Activated CD8-positive, alpha-beta memory T cell treated with anti-CD3 and anti-CD28 coated beads, Interleukin-2, amount 10 ng/mL, durations not matched to agents 7 days and 5 days (primary cell): ENCODE measurements at places on chromosomes 11 and 22.

GRCh38 chr11:129102225-129102624, 89.9 kb downstream of the ARHGAP32 start:
- H3K4me1 ChIP-seq: no peaks in the 10 kb centered on the region
- no peaks in the 10 kb centered on the region for H3K27me3 ChIP-seq
- no peak overlapping the region for H3K4me3 ChIP-seq
- H3K27ac ChIP-seq: no peak overlapping the region
- DNase-seq: no peak

GRCh38 chr11:34234086-34234740, 123.6 kb downstream of the ABTB2 start:
- peak; percentile 86 for DNase-seq
- peak overlapping the region; percentile 80 for H3K27ac ChIP-seq
- no peak overlapping the region for H3K4me3 ChIP-seq
- H3K27me3 ChIP-seq: peaks cover 24% of the 10 kb centered on the region
- H3K4me1 ChIP-seq: peaks cover 45% of the 10 kb centered on the region

GRCh38 chr11:130677486-130678153, 229.2 kb downstream of the ADAMTS15 start:
- H3K36me3 ChIP-seq: no peaks in the 10 kb centered on the region
- no peak overlapping the region for H3K27ac ChIP-seq

DNA sequence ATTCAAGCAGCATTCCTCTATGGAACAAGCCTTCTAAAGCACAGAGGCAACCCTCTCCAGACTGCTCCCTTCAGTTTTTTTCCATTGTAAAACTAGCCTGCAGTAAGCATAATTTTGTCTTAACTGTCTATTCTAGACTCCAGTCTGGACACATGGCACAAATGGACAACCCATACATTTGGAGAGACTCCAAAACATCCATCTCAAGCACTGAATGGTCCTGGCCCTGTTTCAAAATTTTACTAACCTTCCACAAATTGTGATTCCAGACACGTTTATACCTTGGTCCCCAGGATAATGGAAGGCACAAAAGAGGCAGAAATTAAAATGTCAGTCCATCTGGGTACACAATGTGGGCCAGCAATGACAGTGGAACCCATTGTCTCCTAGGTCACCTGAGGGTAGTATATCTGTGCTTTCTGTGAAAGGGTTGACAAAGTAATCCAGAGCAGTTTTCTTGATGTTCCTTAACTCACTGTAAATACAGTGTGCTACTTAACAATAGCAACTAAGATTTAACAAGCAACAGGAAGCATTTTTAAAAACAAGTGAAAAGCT, 16.2 kb upstream of the SESN3 start:
- no peak overlapping the region for H3K4me3 ChIP-seq
- DNase-seq: no peak
- H3K27ac ChIP-seq: no peak overlapping the region
- peaks cover 3% of the 10 kb centered on the region for H3K27me3 ChIP-seq

GRCh38 chr11:78783846-78784245, 209.2 kb upstream of the NARS2 start:
- H3K4me3 ChIP-seq: no peak overlapping the region
- H3K27ac ChIP-seq: no peak overlapping the region
- no peaks in the 10 kb centered on the region for H3K4me1 ChIP-seq
- peaks cover 19% of the 10 kb centered on the region for H3K27me3 ChIP-seq

DNA sequence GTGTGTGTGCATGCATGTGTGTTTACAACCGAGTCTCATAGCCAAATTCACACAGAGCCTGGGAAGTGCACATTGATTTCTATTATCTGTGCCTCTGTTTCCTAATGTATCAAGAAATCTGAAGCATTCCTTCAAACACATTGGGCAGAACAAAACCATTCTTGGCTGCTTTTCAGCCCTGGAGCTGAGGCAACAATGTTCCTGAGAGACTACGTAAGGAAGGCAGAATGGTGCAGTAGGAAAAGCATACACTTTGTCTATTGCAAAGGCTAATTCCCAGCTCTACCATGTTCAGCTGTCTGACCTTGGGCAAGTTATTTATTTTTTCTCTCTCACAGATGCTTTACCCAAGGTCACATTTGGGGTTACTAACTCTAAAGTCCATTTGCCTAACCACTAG, 575.5 kb downstream of the SOX6 start:
- no peaks in the 10 kb centered on the region for H3K4me1 ChIP-seq
- DNase-seq: no peak
- H3K36me3 ChIP-seq: no peaks in the 10 kb centered on the region
- no peaks in the 10 kb centered on the region for H3K27me3 ChIP-seq

DNA sequence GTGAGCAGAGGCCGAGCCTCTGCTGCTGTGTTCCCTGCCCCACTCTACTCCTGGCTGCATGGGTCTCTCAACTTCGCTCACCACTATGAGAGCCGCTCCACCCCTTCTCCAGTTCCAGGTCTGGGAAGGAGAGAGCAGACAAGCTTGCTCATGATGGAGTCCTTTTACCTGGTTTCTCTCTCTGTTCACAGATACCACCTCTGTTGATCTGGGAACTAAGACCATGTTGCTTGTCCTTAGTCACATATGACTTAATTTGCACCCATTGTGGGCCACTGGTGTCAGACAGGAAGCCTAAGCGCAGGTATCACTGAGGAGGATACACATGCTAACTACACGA, 26.8 kb downstream of the MCM5 start:
- H3K36me3 ChIP-seq: peaks cover 55% of the 10 kb centered on the region
- H3K4me1 ChIP-seq: peaks cover 6% of the 10 kb centered on the region
- no peak overlapping the region for H3K4me3 ChIP-seq
- DNase-seq: no peak
- no peaks in the 10 kb centered on the region for H3K27me3 ChIP-seq
- peak overlapping the region; percentile 52 for H3K27ac ChIP-seq

- no peak for DNase-seq
- peaks cover 9% of the 10 kb centered on the region for H3K4me1 ChIP-seq
- no peak overlapping the region for H3K4me3 ChIP-seq
- no peaks in the 10 kb centered on the region for H3K27me3 ChIP-seq
These were observed 12.4 kb downstream of the C1QTNF6 start for GRCh38 chr22:37175414-37176281.

DNA sequence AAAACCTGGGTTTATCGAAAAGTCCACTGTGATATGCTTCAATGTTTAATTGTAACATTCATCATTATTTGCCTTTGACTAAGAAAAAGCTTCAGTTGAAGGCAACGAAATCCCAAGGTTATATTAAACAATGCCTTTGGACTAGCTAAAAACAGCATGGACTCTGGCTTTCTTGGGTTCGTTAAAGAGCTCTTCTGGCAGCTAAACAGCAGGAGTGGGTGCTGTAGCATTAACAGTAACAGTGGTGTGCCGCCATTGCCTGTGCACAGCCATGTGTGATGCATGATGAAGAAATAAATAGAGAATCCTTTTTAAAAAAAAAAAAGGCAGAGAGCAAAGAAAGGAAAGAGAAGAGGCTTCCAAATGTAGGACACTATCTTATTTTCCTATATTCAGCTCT, 406.6 kb upstream of the FAT3 start:
- no peak overlapping the region for H3K4me3 ChIP-seq
- DNase-seq: no peak
- H3K27ac ChIP-seq: no peak overlapping the region
- no peaks in the 10 kb centered on the region for H3K36me3 ChIP-seq
- no peaks in the 10 kb centered on the region for H3K4me1 ChIP-seq

- H3K4me1 ChIP-seq: no peaks in the 10 kb centered on the region
- no peaks in the 10 kb centered on the region for H3K36me3 ChIP-seq
- no peak for DNase-seq
- H3K27ac ChIP-seq: no peak overlapping the region
- peaks cover 11% of the 10 kb centered on the region for H3K27me3 ChIP-seq
- no peak overlapping the region for H3K4me3 ChIP-seq
These were observed 80.9 kb downstream of the TIMP3 start for GRCh38 chr22:32882360-32882755.

GRCh38 chr11:133896028-133896427, 50.7 kb upstream of the SPATA19 start:
- no peaks in the 10 kb centered on the region for H3K27me3 ChIP-seq
- H3K36me3 ChIP-seq: peaks cover 2% of the 10 kb centered on the region
- H3K4me1 ChIP-seq: peaks cover 8% of the 10 kb centered on the region
- no peak overlapping the region for H3K4me3 ChIP-seq
- no peak overlapping the region for H3K27ac ChIP-seq

GRCh38 chr11:10208131-10208575, 85.9 kb downstream of the SBF2 start:
- no peak overlapping the region for H3K27ac ChIP-seq
- no peaks in the 10 kb centered on the region for H3K4me1 ChIP-seq
- no peak overlapping the region for H3K4me3 ChIP-seq
- peaks cover 5% of the 10 kb centered on the region for H3K36me3 ChIP-seq

- H3K27me3 ChIP-seq: no peaks in the 10 kb centered on the region
- peaks cover 53% of the 10 kb centered on the region for H3K4me1 ChIP-seq
- peaks cover 83% of the 10 kb centered on the region for H3K36me3 ChIP-seq
- no peak for DNase-seq
- no peak overlapping the region for H3K4me3 ChIP-seq
- H3K27ac ChIP-seq: no peak overlapping the region
These were observed 16.0 kb downstream of the TMEM123 start for GRCh38 chr11:102436561-102436960.

DNA sequence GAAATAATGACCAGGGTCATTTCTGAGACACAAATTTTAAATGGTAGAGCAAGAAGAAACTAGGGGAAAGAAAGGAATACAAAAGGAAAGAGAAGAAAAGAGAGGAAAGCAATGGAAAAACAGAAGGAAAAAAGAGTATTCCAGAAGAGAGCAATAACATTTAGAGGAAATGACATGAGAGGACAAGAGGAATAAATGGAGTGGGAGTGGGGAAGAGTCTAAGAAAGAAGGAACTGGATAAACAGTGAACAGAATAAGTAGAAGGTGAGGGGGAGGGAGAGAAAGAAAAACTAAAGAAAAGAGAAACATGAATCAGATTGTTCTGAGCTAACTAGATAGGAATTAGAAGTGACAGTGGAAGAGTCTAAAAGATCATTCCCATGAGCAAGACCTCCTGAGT, 28.4 kb downstream of the PRDM10 start:
- DNase-seq: no peak
- no peaks in the 10 kb centered on the region for H3K4me1 ChIP-seq
- no peaks in the 10 kb centered on the region for H3K27me3 ChIP-seq
- H3K4me3 ChIP-seq: no peak overlapping the region
- no peaks in the 10 kb centered on the region for H3K36me3 ChIP-seq
